AML-193 (cell line): ENCODE measurements at places on chromosomes 6 and 20.

GRCh38 chr6:3610206-3610605 is 141.3 kb downstream of the PXDC1 start:
- no peak for DNase-seq

GRCh38 chr20:5643936-5644335 is 106.3 kb upstream of the SHLD1 start:
- DNase-seq: no peak

DNA sequence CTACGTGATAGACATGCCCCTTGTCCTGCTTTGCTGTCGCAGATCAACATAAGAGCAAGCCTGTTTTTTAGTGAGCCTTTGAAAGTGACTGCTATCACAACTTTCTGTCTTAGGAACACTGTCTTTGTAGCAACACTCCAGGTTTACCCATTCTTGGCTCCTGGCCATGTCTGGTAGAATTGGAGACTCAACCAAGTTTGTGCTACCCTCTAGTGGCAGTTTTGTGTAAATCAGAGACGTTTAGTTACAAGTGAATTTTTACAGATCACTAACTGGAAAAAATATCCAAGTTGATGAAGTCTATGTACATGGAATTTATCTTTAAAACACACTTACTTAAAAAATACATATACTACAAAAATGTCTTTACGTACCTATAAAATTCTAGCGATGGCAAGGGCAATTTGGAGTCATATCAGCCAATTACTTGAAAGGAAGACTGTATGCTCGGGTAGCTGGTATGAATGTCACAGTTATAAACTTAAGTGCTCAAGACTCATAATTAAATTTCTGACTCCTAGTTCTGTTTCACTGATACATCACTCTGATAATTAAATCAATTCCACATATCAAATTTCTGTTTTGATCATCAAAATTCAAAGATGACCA is 101.4 kb downstream of the ADGB start:
- peak; percentile 84 for DNase-seq

DNA sequence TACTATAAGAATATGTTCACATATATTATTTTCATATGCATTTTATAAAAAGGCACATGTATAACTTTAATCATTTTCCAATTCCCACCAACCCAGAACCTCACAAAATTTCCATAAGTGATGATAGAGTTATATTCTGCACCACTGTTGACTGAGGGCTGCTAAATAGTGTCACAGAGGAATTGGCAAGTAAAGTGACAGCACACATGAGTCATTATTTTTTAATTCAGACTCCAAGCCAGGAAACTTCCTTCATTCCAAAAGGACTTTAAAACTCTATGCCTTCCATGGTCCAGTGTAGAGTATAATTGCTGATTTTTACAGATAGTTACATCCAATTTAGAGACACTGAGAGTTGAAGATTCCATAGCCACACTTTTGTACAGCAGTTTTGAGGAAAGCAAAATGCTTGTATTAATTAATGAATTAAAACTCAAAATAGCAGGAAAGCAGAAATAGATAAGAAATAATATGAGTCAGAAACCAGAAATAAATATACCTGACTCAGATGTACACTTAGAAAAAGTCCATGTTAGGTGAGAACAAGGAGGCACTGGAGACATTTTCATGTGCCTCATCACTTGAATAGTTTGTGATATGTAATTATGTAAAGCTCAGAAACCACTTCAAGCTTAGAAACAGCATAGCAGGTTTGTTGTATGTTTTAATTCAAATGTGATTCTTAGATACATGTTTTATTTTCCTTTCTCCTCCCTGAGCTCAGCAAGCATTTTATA is 425.2 kb upstream of the OPRM1 start:
- DNase-seq: no peak

GRCh38 chr6:46137387-46137786 is 7.6 kb downstream of the ENPP4 start:
- DNase-seq: no peak

DNA sequence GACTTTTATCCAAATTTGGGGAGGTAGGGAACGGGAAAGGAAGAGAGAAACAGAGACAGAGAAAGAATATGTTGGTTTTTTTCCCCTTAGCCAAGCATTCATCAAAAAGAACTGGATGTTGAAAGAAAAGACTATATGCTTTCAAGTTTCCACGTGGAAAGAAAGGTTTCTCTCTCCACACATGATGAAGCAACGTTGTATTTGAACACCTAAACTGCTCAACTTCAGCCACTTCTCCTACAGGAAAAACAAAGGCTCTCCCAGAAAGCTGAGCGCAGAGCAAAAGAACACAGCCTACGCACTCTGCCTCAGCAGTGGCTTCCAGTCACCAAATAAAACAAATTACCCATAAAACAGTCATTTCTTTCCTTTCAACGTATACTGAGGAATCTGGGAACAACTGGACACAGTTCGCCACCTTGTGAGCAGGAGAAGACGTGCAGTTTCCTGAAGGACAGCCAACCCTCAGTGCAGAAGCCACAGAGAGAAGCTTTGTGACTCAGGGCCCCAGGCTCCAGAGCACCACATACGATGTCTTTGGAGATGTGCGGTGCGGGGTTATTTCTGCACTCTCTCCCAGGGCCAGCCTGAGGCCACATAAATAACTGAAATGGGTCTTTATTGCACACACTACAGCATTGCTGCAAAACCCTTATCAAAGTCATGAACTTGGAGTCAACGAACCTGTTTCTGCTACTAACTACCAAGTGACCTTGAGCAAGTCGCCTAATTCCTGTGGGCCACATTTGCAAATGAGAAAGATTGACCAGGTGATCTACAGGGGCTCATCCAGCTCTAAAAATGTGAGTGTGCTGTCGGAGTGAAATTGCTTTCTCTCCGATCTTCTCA is 10.1 kb downstream of the IL17F start:
- DNase-seq: peak; percentile 31

- DNase-seq: no peak
These were observed 59.7 kb upstream of the SMIM29 start for GRCh38 chr6:34308483-34308882.

DNA sequence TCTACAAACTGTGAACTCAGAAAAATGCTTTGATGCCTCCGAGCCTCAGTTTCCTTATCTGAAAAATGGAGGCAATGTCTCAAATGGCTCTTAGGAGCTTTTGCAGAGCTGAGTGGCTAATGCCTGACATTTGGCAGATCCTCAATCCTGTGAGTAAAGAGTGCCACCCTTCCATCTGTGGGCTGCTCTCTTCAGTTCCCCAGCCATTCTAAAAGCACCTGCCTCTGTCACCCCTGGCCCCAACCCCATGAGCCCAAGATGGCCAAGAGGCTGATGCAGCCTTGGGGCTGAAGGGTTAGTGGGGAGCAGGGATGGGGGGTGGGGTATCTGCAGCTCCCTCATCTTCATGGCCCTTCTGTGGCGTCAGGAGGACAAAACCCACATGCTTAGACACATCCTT is 14.5 kb upstream of the GUCA1A start:
- no peak for DNase-seq

DNA sequence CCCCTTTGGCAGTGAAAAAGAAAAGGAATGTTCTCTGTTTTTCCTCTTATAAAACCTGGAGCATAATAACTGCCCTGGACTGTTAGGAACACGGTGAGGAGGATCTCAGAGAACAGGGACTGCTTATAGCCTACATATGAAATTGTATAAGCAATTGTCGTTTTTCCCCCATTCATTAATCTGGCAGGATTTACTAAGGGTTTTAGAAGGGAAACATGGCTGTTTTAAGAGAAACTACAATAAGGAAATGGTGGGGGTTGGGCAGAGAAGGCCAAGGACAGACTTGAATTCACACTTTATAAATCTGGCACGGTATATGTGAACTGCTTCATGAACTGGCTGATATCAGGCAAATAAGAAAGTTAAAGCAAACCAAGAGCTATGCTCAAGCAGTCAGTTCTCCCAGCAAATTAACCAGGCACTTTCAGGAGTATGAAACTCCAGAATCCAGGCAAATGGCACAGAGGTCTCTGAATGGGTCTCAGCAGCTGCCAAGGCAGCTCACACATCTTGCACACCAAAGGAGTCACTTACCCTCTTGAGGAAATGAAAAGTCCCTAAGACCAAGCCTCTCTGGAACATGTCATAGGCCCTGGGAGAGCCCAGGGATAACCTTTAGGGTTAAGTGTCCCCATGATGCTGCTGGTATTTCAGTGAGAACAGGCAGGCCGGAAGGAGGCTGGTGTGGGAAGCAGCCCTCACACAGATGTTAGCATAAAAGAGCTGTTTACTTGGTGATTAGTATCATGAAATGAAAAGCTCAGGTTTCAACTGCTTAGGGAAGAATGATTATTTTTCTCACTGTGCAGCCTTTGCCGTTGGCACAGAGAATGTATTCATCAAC is 260.5 kb upstream of the MARCKS start:
- DNase-seq: no peak
